ENCODE measurements at places on chromosomes 7 and 10.

- peak; percentile 1 for DNase-seq
Observed at GRCh38 chr7:123351516-123352505, 152.0 kb upstream of the SLC13A1 start.

- peak; percentile 88 for DNase-seq
Observed at GRCh38 chr10:72331575-72332422, 22.9 kb downstream of the DNAJB12 start.

GRCh38 chr10:133274751-133275683 is 1.7 kb downstream of the ADAM8 start:
- DNase-seq: peak; percentile 52

DNA sequence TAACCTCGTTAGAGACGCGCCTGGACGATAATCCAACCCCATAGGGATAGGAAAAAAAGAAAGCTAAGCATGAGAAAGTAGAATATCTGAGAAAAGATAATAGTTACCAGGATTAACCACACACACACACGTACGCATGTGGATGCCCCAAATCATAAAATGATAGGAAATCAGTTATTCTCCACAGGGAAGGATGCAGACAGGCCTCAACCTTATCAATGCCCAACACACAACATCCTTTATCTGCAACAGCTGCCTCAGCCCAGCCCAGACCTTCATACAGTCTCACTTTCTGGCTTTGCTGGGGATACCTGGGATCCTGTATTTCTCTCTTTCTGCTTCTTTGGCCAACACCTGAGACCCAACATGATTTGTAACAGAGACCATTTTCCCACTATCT is 123.0 kb downstream of the NOC3L start:
- DNase-seq: no peak

DNA sequence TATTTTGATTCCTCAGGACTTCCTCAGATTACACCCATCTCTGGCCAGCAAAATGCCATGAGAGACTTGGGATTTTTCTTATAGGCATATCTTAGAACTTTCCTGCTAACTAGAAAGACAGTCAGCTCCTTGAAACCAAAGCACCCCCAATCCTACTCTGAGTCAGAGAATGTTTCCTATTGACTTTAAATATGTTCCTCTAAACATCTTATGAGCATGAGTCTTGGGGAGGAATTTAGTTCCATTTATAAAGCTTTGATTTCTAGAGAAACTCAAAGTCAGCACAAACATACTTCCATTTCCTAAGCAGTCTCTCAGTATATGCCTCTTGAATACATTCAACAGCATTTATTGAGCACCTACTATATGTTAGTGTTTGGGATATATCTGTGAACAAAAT is 128.5 kb downstream of the INHBA start:
- peak; percentile 79 for DNase-seq

DNA sequence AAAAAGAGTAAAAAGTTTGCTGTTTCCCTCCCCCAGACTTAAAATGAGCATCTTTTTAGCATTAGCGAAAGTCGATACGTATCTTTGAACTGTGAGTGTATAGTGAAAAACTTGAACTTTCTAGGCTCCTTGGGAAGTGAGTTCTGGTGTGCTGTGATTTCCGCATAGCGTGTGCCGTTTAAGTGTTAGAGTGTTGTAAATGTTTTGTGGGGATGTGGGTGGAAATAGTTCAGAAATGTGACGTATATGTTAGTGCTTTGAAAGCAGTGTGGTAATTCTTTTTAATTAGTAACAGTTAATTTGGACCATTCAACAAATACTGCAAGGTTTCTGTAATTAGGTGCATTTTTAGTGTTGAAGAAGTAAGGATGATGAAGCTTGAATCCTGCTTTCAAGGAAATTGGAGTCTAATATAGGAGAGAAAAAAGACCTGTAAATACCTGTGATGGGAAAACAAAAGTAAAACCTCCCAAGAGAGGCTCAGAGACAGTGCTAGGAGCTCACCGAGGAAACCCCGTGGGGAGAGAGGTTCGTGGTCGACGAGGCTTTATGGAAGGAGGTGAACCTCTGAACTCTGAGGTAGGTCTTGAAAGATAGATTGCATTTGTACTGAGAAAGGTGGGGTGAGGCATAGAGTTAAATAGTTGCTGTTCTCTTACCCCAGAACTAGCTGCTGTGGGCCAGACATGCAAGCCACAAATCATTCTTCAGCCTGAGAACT is 40.8 kb downstream of the RBM33 start:
- DNase-seq: no peak

DNA sequence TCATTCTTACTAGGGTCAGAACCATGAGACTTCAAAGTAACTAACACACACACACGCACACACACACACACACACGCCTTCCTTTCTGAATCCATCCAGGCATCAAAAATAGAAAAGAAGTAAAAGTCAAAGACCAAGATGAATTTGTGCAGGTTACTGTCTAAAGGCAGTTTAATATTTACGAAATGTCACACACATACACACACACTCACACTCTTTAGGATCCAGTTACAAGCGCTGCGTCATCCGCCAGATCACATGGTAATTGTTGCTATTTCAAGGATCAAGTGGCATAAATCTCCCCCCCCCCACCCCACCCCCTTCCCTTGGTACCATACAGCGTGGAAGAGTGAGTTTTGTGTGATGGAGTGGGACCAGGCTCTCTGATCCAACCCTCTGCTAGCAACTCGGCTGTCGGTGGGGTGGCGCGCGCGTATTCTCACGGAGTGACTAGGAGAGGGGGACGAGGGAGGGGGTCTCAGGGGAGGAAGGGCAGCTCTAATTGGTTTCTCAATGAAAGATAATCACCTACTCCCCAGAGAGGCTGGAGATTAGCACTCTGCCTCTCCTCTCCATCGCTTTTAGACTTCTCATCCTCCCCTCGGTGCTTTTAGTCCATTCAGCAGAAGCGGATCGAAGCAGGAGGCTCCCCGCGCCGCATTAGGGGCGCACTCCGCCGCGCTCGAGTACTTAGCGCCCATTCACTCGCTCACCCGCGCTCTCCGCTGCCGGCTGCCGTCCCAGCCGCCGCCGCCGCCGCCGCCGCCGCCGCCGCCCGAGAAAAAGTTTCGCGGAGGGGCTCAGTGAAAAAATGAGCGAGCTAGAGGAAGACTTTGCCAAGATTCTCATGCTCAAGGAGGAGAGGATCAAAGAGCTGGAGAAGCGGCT is 83.5 kb upstream of the PRKG1 start:
- peak; percentile 69 for DNase-seq

DNA sequence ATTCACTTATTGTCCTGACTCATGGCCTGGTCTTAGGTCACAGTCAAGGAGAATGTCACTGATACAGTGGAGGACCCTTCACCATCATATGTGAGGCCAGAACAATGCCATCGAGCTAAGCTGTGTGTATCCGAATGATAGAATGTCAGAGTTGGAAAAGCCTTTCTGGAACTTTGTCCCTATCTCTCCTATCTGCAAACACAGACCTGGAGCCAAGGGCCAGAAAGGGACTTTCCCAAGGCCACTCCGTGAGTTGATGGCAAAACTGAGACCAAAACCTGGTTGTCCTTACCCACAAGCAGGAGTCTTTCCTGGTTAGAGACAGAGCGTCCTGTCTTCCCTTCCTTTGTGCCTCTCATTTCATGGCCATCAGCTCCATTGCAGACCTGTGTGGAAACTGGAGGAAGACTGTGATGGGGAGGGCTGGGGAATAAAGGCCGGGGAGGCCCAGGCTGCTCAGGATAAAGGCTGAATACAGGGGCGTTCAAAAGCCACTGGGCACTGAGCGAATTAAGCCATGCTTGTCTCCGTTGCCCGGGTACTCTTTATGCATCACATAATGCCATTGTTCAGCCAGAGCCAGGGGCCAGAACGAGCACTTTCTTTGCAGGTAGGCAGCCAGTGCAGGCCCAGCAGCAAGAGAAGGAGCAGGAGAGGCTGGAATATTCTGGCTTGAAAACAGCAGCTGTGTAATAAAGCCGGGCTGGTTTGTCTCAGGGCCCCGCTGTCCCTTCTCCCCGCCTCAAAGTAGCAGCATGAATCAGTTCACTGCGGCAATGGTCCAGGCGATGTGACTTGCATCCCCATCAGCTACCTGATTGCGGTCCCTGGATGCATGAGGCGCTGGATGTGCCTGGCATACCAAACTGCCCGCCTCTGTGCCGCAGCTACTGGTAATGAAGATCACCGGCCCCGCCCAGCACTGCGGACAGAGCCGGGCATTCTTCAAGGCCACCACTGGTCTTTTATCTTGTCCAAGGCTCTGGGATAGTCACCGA is 143.0 kb downstream of the RPS24 start:
- DNase-seq: peak; percentile 13

DNA sequence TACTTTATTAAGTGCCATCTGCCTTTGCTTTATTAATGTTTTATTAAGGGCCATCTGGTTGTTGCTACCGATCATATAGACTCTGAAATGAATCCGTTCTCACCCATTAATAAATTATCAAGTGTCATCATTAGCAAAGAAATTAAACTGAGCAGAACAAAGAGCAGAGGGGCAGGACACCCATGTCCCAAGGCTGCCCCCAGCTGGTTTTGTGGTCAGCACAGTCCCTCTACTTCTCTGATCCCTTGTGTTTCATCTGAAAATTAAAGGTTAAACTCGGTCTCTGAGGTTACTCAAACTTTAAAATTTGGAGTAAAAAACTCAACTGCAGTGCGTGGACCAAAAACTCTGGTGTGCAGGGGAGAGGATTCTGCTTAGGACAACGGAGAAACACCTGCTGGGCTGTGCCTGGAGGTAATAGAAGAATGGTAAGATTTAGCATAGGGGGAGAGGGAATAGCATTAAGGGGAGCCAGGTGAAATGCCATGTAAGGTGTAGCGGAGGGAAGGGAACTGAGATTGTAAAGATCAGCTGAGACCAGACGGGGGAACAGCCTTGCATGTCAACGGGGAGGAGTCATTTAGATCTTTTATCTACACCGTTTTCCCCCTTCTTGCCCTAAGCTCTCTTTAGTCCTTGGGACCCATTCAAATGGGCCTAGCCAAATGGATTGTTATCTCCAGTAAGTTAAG is 10.8 kb upstream of the GSDME start:
- no peak for DNase-seq

DNA sequence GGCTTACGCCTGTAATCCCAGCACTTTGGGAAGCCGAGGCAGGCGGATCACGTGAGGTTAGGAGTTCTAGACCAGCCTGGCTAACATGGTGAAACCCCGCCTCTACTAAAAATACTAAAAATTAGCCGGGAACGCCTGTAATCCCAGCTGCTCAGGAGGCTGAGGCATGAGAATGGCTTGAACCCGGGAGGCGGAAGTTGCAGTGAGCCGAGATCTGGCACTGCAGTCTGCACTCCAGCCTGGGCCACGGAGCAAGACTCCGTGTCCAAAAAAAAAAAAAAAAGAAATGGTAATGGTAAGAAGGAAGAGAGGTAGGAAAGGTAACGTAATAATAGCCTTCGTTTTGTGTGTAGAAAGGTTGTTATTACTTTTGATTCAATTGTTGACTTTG is 1.2 kb downstream of the HSPA14 start:
- no peak for DNase-seq

Data from M059J (cell line).